K562 (cell line): ENCODE measurements at places on chromosomes 4 and X.

DNA sequence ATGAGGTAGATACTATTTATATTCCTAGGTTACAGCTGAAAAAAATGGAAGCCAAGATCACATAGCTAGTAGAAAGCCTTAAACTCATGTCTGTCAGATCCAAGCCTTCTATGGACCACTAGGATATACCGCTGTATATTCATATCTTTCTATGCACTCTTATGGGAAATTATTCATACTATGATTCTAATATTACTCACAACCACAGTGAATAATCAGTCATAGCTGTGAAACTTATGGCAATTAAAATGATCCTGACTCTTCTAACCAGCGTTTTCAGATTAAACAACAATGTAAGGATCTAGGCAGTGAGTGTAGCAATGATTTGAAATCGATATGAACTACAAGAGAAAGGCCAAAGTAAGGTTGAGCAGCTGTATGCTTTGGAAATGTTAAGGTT is 111.0 kb downstream of the RASGEF1B start:
- H3K27ac ChIP-seq: no peak overlapping the region
- H3K27me3 ChIP-seq: no peaks in the 10 kb centered on the region
- H3K4me3 ChIP-seq: no peak overlapping the region
- no peaks in the 10 kb centered on the region for H3K4me1 ChIP-seq
- H3K36me3 ChIP-seq: no peaks in the 10 kb centered on the region

- no peak overlapping the region for H3K4me3 ChIP-seq
- H3K36me3 ChIP-seq: no peaks in the 10 kb centered on the region
- DNase-seq: no peak
- no peaks in the 10 kb centered on the region for H3K4me1 ChIP-seq
Observed at GRCh38 chr4:23750125-23750524, 139.7 kb downstream of the PPARGC1A start.

GRCh38 chrX:38768079-38768478 is 33.2 kb upstream of the MID1IP1 start:
- no peak overlapping the region for H3K4me3 ChIP-seq
- H3K36me3 ChIP-seq: no peaks in the 10 kb centered on the region
- no peak overlapping the region for H3K27ac ChIP-seq
- peak; percentile 23 for DNase-seq
- no peaks in the 10 kb centered on the region for H3K27me3 ChIP-seq
- H3K4me1 ChIP-seq: peaks cover 5% of the 10 kb centered on the region; the same call in 2 of the 3 replicates

GRCh38 chr4:143743591-143743990 is 43.1 kb upstream of the FREM3 start:
- no peaks in the 10 kb centered on the region for H3K4me1 ChIP-seq
- no peak for DNase-seq
- no peaks in the 10 kb centered on the region for H3K27me3 ChIP-seq
- no peak overlapping the region for H3K4me3 ChIP-seq
- H3K27ac ChIP-seq: no peak overlapping the region
- no peaks in the 10 kb centered on the region for H3K36me3 ChIP-seq

DNA sequence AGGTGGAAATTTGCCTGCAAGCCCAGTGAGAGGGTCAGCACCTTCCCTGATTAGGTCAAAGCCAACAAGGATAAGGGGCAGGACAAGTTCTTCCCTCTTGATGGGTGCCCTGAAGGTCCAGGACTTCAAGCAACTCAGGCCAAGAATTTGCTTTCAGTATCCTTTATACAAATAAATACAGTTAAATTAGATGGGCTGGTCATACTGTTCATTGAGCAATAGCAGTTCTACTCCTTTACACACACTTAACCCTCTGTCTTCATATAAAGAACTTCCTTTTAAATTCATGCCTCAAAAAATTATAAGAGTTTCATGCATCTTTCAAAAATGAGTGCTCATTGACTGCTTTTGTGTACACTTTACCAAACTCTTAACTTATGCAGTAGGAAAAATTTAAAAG is 392.0 kb downstream of the SPRY1 start:
- DNase-seq: no peak
- no peaks in the 10 kb centered on the region for H3K4me1 ChIP-seq
- no peaks in the 10 kb centered on the region for H3K36me3 ChIP-seq
- no peak overlapping the region for H3K27ac ChIP-seq
- no peaks in the 10 kb centered on the region for H3K27me3 ChIP-seq

DNA sequence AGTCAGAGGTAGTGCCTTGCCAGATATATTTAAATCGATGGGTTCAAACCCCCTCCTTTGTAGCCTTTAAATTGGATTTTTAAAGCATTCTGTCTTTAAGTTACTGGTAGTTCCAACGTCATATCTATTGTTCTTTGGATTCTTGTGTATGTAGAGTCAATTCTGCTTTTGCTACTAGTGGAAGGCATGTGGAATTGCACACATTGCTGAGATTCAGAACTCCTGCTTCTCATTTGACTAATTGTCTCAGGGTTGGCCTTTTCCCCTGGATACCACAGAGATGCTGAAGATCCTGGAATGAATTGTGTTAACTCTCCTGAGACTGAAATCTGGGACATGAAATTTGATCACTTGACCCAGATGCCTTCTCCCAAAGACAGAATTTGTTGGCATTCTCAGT is 328.3 kb upstream of the RPS6KA3 start:
- H3K36me3 ChIP-seq: no peaks in the 10 kb centered on the region
- DNase-seq: no peak
- H3K27ac ChIP-seq: no peak overlapping the region

DNA sequence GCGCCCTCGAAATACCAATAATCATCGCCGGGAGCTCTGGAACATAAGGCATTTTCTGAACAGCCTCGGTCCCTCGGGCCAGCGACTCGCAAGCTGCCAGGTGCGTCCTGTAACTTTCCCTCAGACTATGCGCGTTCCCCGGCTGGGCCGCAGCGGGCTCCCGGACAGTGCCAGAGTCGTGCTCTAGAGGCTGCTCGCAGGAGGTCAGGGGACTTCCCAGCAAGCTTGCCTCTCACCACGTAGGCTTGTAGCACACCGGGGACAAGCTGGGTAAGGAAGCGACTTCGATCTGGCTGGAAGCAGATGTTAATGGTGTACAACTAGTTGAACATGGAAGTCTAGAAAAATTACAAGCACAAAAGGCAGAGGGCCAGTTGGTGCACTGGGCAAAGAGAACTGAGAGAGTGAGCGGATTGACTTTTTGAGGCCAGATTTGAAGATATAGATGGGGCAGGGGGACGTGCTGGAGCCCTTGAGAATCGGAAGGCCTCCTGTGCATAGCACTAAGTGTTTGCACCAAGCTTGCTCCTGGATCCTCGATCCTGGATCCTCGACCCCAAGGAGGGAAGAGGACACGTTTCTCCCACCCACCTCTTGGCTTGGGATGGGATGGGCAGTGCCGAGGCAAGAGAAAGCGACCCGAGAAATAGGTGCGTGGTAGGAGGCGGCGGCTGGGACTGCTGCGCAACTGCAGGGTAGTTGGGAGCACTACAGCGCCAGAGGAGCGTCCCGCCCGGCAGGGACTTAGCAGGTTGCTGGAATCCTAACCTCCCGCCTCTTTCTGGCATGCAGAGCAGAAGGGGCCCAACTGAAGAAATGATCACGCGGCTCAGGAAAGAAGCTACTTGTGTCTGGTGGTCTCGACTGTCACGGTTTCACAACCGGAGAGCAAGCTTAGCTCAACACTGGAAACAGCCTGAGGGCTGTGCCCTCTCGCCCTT is 19.9 kb upstream of the ZIC3 start:
- no peaks in the 10 kb centered on the region for H3K36me3 ChIP-seq
- DNase-seq: no peak
- H3K4me3 ChIP-seq: no peak overlapping the region
- no peak overlapping the region for H3K27ac ChIP-seq
- no peaks in the 10 kb centered on the region for H3K4me1 ChIP-seq
- peaks cover 55% of the 10 kb centered on the region for H3K27me3 ChIP-seq

DNA sequence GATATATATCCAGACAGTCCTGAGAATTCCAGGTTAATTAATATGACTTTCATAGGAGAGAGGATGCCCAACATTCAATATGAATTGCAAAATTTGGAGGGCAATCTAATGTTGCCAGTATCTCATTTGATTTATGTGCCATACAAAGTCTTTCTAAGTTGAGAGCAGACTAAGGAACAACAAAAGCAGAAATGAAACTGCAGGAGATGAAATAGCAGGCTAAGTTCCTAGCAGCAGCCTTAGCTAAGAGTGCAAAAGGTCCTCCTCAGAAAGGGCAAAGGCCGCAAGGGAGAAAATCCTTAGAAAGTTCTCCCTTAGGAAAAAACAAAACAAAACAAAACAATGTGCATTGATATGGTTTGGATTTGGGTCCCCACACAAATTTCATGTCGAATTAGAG is 602.9 kb upstream of the HTR2C start:
- H3K27me3 ChIP-seq: no peaks in the 10 kb centered on the region
- H3K4me3 ChIP-seq: no peak overlapping the region
- DNase-seq: no peak

DNA sequence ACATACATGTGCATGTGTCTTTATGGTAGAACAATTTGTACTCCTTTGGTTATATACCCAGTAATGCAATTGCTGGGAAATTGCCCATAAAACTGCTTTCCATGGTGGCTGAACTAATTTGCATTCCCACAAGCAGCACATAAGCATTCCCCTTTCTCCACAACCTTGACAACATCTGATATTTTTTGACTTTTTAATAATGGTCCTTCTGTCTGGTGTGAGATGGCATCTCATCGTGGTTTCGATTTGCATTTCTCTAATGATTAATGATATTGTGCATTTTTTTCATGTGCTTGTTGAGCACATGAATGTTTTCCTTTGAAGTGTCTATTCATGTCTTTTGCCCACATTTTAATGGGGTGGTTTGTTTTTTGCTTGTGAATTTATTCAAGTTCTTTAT is 166.0 kb downstream of the TMEM47 start:
- H3K4me1 ChIP-seq: no peaks in the 10 kb centered on the region
- H3K27ac ChIP-seq: no peak overlapping the region
- H3K36me3 ChIP-seq: no peaks in the 10 kb centered on the region
- H3K27me3 ChIP-seq: no peaks in the 10 kb centered on the region

GRCh38 chrX:7112071-7112470 is 35.4 kb upstream of the STS start:
- no peak for DNase-seq
- H3K4me1 ChIP-seq: no peaks in the 10 kb centered on the region; the same call in 1 of the 2 replicates
- no peak overlapping the region for H3K4me3 ChIP-seq
- no peak overlapping the region for H3K27ac ChIP-seq

- DNase-seq: no peak
- H3K27me3 ChIP-seq: no peaks in the 10 kb centered on the region
- H3K4me3 ChIP-seq: peak overlapping the region; percentile 81
- H3K27ac ChIP-seq: peak overlapping the region; percentile 83
- peaks cover 20% of the 10 kb centered on the region for H3K4me1 ChIP-seq
- H3K36me3 ChIP-seq: 0 out of 3 replicates have a peak, but pooled peaks cover under 1% of the 10 kb centered on the region
Observed at GRCh38 chr4:39526765-39527295, 409 bp downstream of the UGDH start.

- no peaks in the 10 kb centered on the region for H3K36me3 ChIP-seq
- no peaks in the 10 kb centered on the region for H3K27me3 ChIP-seq
Observed at GRCh38 chrX:108699368-108699767, 37.0 kb downstream of the IRS4 start.

- H3K4me1 ChIP-seq: no peaks in the 10 kb centered on the region
- no peaks in the 10 kb centered on the region for H3K36me3 ChIP-seq
- H3K4me3 ChIP-seq: no peak overlapping the region
- peaks cover 7% of the 10 kb centered on the region for H3K27me3 ChIP-seq
- DNase-seq: no peak
Observed at GRCh38 chr4:4613126-4613465, 71.2 kb upstream of the STX18 start.

DNA sequence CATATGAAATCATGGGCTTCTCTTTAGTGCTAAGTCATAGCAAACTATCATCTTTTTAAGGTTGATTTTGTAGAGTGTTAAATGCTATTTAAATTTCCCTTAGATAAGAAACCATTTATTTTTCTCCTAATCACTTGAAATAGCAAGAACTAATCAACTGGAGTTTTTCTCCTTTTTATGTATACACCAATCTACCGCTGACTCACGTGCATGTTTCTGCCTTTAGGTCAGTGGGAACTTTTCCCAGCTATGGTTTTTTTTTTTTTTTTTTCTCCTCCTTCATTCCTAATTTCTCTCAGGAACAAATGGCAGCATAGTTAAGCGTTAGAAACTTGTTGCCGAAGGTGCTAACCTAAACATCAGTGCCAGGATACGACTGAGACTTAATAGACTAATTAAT is 176.4 kb downstream of the BMPR1B start:
- H3K4me3 ChIP-seq: no peak overlapping the region
- H3K27ac ChIP-seq: no peak overlapping the region
- H3K4me1 ChIP-seq: no peaks in the 10 kb centered on the region
- no peak for DNase-seq
- no peaks in the 10 kb centered on the region for H3K36me3 ChIP-seq
- no peaks in the 10 kb centered on the region for H3K27me3 ChIP-seq
